ENCODE measurements at places on chromosomes 3 and 15.

DNA sequence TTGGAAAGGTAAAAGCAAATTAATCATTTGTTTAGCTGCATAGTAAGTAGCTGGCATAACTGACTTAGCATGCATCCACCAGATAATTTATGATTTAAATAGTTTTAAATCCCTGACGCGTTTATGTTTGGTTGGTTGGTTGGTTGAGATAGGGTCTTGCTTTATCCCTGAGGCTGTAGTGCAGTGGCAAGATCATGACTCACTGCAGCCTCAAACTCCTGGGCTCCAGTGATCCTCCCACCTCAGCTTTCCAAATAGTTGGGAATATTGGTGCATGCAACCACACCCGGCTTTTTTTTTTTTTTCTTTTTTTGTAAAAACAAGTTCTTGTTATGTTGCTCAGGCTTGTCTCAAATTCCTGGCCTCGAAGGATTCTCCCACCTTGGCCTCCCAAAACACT is 263.4 kb downstream of the MCTP2 start:
- no peak for DNase-seq

- no peak for DNase-seq
These were observed 666 bp downstream of the MAPKBP1 start for GRCh38 chr15:41774882-41775417.

DNA sequence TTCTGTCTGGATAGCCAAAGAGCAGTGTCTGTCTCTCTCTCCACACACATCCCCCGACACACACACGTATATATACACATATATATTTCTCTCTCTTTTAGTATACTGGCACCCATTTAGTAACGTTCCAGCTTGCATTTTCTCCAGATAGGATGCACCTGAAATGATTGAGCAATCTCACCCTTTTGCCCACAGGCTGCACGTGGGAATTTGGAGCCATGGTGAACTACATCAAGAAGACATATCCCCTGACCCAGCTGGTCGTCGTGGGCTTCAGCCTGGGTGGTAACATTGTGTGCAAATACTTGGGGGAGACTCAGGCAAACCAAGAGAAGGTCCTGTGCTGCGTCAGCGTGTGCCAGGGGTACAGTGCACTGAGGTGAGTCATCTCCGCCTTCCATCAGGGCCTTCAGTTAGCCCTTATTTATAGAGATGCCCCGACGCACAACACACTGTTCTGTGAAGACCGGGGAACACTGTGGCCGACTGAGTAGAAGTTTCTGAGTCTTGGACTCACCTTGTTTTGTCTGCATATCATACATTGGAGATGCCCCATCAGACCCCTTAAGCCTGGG is 45.7 kb downstream of the RLBP1 start:
- no peak for DNase-seq

DNA sequence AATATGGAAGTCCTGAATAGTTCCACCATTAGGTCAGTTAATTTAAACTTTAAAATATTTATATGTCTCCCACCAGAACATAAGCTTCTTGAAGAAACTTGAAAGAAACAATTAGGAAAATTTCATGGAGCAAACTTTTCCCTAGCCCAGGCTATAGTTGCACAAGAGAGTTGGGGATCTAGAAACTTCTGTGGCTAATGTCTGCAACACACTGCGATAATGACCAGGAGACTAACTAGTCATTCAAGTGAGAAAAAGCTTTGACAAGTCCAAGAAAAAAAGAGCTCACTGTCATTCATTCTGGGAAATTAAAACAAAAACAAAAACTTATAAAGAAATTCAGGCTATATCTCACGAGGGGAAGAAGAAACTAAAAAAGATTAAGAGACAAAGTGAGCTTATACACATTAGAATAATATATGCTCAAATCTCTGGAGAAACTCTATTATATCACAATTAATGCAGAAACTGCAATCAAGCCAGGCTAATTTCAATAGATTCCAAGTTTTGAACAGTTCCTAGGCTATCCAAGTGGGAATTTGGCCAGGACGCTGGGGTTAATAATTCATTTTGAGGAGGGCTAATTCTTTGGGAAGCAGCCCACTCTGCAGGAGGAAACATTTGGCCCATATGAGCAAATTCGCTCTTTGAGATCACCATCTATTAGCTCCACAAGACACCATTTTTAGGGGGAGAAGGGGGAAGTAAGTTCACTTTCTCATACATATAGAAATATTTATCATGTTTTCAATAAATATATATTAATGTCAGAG is 134.6 kb downstream of the MEIS2 start:
- DNase-seq: no peak

GRCh38 chr3:71121429-71122167 is 461.9 kb downstream of the FOXP1 start:
- DNase-seq: no peak

- DNase-seq: no peak
These were observed 151.0 kb downstream of the TCF12 start for GRCh38 chr15:57069423-57069822.

DNA sequence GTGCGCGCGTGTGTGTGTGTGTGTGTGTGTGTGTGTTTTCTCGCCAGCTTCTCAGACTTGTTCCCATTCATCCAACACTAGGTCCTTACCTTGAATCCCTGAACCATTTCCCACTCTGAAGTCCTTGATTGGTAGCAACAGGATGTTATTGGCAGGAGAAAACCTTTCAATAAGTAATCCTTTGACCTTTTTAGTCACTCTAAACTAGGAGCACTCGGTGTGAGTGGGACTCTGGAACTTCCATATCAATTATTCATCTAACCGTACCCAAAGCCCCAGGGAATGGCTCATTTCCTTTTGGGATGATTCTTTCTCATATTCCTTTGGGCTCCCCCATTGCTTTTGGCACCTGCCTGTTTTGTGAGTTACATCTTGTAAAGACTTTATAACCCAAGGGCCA is 140.2 kb upstream of the SPRED1 start:
- no peak for DNase-seq

GRCh38 chr3:4722103-4722502 is 229.0 kb downstream of the ITPR1 start:
- peak; percentile 42 for DNase-seq

DNA sequence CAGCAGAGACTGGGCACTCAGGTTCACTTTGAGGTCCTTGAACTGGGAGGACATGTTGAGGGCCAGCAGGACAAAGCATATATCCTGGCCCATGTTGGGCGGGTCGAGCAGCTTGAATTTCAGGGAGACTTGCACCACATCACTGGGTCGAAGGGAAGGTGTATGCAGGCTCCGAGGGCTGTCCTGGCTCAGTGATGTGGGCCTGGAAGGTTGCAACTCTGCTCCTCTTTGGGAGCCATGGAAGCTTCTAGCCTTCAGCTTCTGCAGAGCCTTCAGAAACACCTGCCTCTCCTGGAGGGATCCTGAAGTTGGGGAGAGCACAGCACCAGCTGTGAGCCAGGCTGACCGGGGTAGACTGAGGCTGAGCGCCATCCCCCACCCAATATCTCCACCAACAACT is 14.7 kb upstream of the EPB42 start:
- DNase-seq: no peak

GRCh38 chr3:140994316-140994715 is 52.7 kb downstream of the SLC25A36 start:
- DNase-seq: no peak

GRCh38 chr15:56812961-56813360 is 79.7 kb upstream of the ZNF280D start:
- no peak for DNase-seq

- DNase-seq: no peak
These were observed 155.9 kb upstream of the FEZF2 start for GRCh38 chr3:62529230-62529629.

DNA sequence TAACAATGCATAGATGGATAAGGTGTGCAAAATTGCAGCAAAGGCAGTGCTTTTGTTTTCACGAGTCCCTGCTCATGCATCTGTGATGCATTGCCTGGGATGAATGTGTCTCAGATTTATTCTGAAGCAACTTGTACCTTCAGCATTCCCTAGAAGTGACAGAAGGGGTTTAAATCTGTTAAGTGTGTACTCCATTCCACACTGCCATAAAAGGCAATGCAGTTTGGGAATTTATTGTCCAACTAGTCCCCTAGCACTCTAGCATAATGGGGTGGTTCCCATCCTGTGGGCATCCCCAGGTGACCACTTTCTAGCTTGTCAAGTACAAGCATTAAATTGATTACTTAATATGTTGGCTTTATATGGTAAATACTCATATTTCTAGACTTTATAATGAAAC is 306.5 kb upstream of the CBLB start:
- no peak for DNase-seq

- no peak for DNase-seq
These were observed 172.2 kb downstream of the LPP start for GRCh38 chr3:188326111-188326510.

- no peak for DNase-seq
These were observed 35.2 kb upstream of the SIAH2 start for GRCh38 chr3:150798122-150798618.

- no peak for DNase-seq
These were observed 29.3 kb upstream of the ST3GAL6 start for GRCh38 chr3:98733812-98734281.

GRCh38 chr15:57376696-57377477 is 582 bp downstream of the CGNL1 start:
- DNase-seq: no peak

- no peak for DNase-seq
These were observed 135.3 kb downstream of the FMN1 start for GRCh38 chr15:33059184-33059583.

GRCh38 chr3:56858331-56858730 is 56.6 kb upstream of the ARHGEF3 start:
- no peak for DNase-seq

DNA sequence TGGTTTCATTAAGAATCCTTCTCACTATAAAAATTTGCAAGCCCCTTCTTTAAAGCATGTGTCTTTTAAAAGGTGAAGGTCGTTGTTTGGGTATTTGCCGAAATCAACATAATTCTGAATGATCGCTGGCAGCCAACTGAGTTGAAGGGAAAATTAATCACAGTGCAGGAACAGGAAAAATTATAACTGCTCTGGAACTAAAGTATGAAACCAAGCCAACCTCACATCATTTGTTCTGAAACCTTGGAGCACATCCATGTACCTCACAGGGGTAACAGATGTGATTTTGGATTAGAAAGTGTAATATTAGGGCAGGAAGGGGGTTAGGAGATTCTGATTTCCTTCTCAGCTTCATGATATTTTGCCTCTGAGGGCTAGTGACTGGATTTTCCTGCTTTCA is 52.2 kb upstream of the PTX3 start:
- no peak for DNase-seq

DNA sequence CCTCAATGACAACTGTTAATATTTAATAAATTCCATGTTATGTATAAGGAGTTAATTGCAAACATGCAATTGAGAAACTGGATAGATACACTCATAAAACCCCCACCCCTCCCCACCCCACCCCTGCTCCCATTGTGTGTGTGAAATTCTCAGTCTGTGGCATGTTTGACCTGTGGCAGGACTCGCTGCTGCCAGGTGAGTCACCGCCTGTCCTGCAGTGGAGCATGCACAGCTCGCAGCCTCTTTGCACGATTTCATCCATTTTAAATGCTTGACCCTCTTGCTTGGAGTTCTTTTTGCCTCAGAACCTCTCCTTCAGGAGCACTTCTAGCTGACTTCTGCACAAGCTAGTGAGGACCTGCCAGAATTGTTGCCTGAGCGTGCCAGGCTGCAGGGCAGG is 5.3 kb upstream of the APEH start:
- no peak for DNase-seq

DNA sequence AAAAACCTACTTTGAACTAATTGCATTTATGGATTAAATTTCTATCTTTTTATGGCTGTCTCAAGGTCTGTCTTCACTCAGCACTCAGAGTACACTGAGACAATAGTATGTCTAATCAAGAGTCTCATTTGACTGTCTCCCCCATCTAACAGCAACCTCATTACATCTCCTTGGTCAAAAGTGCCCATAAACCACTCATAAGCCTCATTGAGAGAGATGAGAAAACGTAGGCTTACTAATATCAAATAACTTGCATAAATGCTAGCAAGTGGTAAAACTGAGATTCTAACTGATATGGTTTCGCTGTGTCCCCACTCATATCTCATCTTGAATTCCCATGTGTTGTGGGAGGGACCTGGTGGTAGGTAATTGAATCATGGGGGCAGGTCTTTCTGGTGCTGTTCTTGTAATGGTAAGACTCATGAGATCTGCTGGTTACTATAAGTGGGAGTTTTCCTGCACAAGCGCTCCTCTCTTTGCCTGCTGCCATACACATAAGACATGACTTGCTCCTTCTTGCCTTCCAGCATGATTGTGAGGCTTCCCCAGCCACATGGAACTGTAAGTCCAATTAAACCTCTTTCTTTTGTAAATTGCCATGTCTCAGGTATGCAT is 113.9 kb downstream of the TFDP2 start:
- DNase-seq: no peak

DNA sequence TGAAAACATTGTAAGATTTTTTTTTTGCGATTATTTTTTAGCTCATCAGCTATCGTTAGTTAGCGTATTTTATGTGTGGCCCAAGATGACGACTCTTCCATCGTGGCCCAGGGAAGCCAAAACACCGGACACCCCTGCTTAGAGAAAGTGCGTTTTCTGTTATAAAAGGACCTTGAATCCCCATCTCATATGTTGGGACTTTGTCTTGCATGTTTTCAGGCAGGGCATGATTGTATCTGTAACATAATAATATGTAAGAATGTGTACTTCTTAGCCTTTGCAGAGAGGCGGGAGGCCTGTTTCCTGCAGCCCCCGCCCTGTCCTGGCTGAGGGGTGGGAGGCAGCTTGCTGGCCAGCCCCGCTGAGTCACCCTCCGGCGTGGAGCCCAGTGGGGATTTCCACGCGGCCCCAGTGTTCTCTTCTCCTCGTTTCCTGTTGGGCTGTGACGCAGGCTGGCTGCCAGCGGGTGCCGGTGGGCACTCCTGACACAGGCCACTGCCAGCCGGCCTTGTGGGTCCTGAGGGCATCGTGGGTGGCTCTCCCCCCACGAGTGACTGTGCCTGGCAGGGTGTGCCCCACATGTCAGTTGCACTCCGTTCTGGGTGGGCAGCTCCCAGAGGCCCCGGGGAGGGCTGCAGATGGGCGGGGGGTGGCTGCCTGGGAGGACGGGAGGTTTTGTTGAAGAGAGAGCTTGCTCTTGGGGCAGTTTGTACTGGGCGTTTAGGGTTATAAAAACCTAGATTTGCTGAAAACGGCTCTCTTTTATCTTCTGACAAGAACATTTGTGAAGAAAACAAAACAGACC is 55.6 kb downstream of the SMAD3 start:
- peak; percentile 62 for DNase-seq

DNA sequence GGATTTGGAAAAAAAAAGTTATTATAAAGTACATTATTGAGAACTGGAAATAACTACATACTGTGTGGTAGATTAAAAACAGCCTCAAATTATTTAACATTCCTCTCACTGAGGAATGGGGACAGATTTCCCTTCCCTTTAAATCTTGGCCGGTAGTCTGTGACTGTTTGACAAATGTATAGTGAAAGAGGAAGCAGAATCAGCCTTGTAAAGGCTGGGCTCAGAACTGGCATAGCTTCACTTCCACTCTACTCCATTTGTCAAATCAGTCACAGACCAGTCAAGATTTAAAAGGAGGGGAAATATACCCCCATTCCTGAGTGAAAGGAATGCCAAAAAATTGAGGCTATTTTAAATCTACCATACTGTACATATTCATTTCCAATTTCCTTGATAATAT is 18.2 kb upstream of the B4GALT4 start:
- DNase-seq: no peak

Measured in GM18507 (cell line).